Substantia nigra (tissue), 51 donors: ENCODE measurements at places on chromosomes 6 and 20.

DNA sequence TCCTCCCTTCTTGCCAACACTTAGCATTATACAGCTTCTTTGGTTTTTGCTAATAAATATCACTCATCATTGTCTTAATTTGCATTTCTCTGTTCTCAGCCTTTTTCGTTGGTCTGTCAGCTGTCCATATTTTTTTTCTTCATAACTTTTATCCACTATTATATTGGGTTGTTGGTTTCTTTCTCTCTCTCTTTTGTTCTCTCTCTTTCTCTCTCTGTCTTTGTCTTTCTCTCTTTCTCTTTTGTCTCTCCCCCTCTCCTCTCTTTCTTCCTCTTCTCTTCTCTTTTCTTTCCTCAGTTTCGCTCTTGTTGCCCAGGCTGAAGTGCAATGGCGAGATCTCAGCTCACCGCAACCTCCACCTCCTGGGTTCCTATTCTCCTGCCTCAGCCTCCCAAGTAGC, 36.5 kb downstream of the JARID2 start:
- DNase-seq, result no peak

GRCh38 chr6:123569575-123569974, 67.2 kb downstream of the TRDN start:
- no peak for DNase-seq

DNA sequence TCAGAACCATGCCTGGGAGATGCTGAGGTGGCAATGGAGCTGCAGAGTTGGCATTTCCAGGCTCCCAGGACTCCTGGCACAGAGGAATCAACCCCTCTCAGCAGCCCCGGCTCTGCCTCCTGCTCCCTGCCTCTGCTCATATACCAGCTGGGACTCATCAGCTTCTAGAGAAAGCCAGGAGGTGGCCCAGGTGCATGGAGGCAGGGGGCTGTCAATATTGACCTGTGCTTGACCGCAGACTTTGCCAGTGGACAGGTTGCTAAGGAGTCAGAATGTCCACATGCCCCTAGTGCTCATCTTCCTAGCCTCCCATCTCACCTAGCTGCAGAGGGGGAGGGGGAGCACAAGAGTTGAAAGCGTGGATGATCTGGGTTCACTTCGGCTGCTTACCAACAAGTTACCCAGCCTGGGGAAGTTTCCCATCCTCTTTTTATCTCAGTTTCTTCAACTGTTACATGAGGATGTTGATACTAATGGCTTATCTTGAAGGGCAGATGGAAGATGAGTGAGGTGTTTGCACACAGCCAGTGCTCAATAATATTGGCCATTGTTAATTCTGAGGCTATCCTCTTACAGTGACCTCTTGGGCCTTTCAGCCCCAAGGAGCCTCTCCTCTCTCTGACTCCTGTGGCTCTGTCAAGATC, 9.2 kb upstream of the SCRT2 start:
- DNase-seq, result no peak

- no peak for DNase-seq
Observed at GRCh38 chr20:38640521-38640920, 38.9 kb downstream of the ARHGAP40 start.

DNA sequence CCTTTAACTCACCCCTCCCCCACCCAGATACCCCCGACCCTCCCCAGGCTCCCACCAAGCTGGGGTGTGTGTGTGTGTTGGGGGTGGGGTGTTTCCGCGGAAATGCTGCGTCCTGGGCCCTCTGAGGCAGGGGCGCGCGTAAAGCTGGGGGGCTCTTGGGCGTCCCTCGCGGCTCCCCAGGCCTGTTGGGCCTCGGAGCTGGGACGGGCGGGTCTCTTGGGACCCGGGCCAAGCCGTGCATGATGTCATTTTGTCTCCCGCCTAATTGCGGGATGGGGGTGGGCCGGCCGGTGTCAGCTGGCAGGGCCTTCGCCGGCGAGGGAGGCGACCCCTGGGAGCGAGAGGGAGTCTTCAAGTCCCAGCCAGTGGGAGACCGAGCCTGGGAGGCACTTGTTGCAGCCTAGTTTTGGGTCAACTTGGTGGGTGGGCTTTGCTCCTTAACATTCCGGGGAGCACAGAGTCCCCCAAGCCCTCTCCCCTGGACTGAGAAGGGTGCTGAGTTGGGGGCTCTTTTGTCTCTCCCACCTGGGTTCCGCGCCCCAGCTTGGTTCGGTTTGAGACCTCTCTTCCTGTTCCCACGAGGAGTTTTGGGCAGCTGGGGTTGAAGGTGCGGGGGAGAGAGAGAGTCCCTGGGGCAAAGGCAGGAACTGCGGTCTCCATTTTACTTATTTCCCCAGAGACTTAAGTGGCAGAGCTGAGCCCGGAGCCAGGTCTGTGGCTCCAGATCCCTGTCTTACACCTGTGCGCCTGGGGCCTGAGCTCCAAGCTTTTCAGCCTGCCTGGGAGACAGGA, 623 bp downstream of the MYBL2 start:
- no peak for DNase-seq

DNA sequence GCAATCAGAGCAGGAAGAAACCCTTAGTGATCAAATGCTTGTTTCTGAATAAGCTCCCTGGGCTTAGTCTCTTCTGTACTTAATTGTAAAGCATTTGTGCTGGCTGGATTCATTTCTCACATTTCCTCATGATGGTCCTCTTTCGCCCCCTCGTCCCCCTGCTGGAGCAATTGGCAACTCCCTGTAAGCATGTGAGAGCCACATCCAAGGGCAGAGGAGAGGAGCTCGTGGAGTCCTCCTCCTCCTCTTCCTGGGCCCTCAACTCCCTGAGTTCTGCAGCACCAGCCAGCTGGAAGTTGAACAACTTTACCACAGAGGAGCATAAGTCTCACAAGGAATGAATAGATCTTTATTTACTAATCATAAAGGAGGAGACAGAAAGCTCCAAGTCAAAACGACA, 12.6 kb downstream of the ANKEF1 start:
- no peak for DNase-seq

DNA sequence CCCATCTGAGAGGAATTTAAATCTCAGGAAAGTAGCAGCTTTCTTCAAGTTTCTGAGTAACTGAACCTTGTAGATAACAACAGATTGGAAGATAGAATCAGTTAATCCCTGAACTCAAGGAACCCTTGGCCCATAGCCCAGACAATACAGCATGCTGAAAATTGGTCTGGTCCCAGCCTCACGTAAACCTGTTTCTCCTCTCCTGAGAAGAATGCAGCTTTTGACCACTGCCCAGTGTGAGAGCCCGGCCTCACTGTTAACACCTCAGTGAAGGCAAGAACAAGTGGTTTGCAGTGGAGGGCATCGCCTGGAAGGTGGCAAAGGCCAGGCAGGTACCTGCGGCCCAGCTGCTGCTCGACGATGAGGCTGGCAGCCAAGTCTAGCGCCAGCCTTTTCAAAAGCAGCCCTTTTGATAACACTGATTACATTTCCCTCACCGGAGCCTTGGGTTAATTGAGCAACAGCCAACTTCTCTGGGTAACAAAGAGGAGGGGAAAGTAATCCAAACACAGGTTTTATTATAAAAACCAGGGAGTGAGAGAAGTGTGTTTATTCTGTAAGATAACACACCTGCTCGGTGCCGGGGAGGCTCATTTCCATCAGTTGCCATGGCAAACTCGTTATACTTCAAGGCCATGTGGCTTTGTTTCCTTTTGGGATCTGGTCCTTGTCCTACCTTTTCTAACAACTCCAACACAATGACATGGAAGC, 54.0 kb downstream of the TRAF3IP2 start:
- DNase-seq, result no peak

GRCh38 chr6:158016571-158017383, 35.1 kb downstream of the SYNJ2 start:
- DNase-seq, result no peak

GRCh38 chr20:8305449-8305978, 173.4 kb downstream of the PLCB1 start:
- no peak for DNase-seq

- no peak for DNase-seq
Observed at GRCh38 chr6:113742342-113742741, 114.8 kb upstream of the MARCKS start.

- no peak for DNase-seq
Observed at GRCh38 chr20:44946271-44946852, 13.8 kb downstream of the TOMM34 start.

GRCh38 chr20:43987531-43987930, 72.9 kb downstream of the TOX2 start:
- DNase-seq, result no peak

- DNase-seq, result no peak
Observed at GRCh38 chr6:163402616-163403015, 11.9 kb upstream of the QKI start.

- DNase-seq, result no peak
Observed at GRCh38 chr6:83860782-83861495, 1.4 kb downstream of the CYB5R4 start.

DNA sequence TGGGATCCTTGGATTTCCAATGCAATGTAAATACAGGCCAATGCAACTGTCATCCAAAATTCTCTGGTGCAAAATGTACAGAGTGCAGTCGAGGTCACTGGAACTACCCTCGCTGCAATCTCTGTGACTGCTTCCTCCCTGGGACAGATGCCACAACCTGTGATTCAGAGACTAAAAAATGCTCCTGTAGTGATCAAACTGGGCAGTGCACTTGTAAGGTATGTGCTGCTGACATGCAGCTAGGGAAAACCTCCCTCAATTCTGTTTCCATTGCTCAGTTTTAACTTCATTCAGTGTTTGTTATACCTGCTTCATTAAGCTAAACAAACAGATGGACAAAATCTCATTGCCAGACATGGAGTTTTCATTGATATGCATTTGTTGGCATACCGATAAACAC, 397.1 kb downstream of the ARHGAP18 start:
- no peak for DNase-seq

- no peak for DNase-seq
Observed at GRCh38 chr6:80547827-80548226, 441.4 kb downstream of the BCKDHB start.

DNA sequence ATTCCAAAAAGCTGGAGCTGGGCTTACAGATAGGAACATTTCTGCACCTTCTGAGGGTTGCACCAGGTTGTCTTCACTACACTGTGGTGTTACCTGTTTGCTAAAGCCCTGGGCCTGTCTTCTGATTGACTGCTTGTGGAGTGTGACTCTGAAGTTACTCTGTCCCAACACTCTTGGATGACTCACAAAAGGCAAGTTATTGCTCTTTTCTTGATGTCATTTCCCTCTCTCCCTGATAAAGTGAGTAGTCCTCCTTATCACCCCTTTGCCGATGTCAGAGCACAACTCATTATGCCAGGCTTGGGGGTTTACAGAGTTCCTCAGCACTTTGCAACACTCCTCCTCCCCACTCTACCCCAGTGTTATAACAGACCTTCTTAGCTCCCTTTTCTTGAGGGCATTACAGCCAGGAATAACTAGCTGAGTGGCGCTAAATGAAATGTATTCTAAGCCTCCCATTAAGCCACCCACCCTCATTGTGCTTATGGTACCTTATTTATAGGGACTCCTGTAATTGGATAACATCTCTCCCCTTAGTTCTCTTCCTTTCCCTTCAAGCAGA, 36.1 kb upstream of the NKX2-4 start:
- DNase-seq, result no peak

- no peak for DNase-seq
Observed at GRCh38 chr6:88815491-88815890, 147.9 kb downstream of the RNGTT start.

DNA sequence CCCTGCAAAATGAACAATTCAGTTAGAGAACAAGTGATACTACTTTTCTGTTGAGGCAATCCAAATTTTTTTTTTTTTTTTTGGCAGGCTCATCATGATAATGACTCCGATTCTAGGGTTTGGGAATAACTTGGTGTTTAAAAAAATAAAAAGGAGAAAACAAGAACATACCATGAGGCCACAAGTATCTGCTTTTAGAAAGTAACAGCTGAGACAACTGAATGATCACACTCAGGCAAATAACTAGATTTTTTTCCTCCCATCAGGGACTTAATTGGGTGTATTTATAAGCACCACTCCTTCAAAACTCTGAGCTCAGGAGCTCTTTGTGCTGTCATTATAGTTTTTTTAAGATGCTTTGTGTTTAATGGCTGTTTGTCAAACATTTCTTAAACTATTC, 29.6 kb downstream of the PAK5 start:
- DNase-seq, result no peak

DNA sequence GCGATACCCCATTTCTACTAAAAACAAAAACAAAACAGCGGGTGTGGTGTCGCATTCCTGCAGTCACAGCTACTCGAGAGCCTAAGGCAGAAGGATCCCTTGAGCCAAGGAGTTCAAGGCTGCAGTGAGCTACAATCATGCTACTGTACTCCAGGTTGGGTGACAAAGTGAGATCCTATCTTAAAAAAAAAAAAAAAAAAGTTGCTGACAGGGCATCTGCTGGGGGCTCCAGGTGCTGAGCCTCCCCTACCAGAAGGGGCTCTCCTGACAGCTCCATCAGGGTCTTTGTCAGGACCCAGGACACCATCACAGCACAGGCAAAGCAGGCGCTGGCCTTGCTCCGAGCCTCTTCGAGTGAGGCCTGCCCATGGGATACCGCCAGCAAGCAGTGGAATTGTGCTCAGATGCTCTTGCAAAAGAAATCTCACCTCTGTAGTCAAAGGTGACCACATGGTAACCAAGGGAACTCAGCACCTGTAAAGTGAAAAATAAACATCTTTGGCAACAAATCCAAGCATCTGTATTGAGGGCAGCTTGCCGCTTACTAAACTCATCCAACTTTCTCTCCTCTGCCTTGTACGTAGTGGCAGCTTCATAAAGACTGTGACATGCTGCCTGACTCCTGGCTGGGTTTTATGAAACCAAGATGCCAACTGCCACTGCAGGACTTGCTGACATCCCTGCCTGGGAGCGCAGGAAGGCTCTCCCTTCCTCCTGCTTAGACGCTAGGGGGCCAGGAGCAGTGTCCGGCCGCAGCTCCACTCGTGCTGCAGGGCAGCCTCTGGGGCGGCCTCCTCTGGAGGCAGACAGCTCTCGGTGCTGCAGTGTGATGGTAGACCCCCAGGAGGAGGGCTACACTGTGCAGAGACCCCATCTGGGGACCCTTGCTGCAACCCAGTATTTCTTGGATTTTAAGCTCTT, 66.9 kb downstream of the PYGB start:
- DNase-seq, result no peak
